ENCODE measurements at places on chromosomes 5 and 9. TPM values are rescaled to one million over a fixed set of nuclear protein-coding genes. Genes with fewer than 3 reads are reported as not detected.

DNA sequence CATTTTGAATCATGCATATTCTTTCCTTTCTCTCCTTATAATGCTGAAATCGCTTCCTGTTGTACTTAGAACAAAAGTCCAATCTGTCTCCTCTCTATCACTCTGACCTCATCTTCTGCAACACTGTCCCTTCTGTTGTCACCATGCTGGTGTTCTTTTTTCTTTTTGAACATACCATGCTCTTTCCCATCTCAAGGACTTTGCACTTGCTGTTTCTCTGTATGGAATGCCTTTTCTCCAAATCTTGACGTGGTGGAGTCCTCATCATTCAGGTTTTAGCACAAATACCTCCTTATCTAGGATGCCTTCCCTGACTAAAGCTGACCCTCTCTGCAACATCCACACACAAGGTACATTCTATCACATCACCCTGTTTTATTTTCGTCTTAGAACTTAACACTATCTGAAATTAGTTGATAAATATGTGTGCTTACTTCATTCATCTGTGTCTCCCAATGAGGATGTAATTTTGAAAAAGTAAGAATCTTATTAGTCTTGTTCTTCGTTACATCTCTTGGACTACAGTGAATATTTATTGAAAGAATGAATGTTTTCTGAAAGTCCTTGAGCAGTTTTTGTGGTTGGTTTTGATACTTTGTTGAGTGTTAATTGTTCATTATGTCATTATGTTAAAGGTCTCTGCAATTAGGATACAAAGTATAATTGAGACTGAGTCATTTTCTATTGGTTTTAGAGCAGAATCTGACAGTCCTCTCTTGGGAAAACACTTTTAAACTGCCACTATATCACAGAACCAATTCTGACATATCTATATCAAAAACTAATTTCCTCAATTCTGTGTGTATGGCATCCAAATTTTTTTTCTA, 145.3 kb upstream of the RASA1 start:
- no peak for DNase-seq

DNA sequence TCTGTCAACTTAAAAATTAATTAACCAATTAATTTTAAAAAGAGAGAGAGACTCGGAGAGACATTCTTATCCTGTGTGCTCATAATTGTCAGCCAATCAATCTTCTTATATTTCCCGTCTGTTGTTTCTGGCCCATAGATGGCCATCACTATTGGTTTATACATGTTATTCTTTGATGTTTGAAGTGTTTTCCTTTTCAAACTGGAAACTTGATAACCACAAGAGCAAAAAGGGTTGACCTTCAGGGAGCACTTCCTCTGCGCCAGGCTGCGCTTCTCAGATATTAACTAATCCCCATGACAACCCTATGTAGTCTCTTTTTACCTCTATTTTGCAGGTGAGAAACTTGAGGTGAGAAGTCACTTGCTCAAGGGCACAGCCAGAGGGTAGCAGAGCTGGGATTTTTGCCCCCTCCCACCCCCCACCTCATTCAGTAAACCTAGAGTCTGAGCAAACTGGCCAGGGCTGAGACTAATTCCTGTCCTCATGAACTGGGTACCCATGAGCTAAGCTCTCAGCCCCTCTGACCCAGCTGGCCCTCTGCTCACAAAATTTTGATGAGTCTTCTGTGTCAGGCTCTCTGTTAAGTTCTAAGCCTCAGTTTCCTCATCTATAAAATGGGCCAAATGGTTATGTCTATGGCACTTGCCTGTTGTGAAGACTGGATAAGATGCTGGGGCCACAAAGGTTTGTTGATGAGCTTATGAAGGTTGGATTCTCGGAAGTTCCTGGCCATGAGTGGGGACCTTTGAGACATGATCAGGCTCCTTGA, 86.0 kb upstream of the SH3PXD2B start:
- no peak for DNase-seq

DNA sequence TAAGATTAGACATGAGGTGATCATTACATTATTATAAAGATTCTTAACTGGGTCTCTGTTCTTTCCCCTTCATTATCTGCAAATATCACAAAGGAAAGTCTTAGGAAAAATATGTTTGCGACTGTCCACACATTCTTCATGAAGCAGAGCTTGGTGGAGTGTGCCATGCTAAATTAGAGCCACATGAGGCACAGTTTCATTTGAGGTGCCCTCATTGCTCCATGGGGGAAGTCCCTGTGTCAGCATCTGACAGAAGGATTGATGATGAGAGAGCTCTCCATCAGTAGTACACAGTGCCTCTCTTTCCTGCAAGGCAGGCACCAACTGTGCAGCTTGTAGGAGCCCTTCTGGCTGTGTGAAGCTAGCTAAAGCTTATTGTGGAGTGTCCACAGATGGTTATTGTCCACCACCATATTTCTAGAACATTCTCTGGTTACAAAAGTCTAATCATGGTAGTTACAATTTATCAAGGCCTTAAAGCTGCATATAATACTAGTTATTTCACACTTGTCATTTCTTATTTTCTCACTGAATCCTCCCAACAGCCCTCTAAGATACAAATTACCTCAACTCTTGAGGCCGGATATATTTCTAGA, 63.9 kb downstream of the C9orf152 start:
- no peak for DNase-seq

- DNase-seq, result no peak
Measured at GRCh38 chr9:128528445-128529160, 23.8 kb upstream of the SPTAN1 start.

GRCh38 chr9:135275571-135276289, 188.3 kb downstream of the OLFM1 start:
- DNase-seq, result no peak

DNA sequence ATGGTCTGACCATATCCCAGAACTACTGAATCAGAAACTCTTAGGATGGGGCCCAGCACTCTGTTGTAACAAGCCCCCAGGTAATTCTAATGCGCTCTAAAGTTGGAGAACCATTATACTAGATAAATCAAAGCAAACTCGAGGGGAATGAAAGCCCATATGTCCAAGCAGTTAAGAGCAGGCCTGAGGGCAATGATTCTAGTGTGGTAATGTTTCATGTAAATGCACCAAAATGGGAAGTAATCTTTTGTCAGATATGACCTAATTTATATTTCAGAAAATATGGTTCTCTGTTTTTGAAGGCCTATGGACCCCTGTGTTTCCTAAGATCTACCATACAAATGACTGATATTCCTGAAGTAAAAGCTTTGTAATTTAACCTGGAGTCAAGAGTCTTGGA, 108.0 kb upstream of the PTGER4 start:
- no peak for DNase-seq

DNA sequence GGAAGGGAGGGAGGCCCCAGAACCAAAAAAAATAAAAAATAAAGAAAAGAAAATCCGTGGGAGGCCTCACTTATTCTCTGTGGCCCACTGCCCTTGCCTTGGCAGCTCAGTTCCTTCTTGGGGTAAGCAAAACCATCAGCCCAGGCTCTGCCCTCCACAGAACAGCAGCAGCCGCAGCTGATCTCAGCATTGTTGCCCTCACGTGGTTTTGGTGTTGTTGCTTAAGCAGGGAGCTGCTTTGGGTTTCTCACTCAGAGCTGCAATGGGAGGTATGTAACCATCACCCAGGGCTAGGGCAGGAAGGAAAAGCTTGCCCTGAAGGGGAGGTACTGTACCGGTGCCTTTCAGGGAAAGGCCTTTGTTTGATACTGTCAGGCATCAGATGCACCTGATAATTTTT, 374.7 kb upstream of the WWC1 start:
- DNase-seq, result no peak

DNA sequence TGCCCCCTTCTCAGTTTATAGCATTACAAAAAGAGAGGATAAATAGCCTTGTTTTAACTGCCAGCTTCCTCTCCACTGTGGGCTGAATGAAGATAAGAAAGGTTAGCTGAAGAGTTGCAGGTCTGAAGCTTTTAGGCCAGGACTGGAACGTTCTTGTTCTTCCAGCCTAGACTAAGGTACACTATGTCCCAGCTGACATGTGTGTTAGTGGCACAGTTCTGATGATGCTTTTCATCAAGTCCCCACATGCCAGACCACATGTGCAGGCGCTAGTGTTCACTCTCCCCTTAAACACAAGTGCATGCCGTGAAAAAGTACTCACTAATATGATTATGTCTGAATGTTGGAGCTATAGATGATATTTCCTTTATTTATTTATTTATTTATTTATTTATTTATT, 40.7 kb downstream of the STXBP1 start:
- no peak for DNase-seq

- DNase-seq, result no peak
Measured at GRCh38 chr5:7208938-7209337, 187.0 kb upstream of the ADCY2 start.

- no peak for DNase-seq
Measured at GRCh38 chr5:36815871-36816270, 60.7 kb upstream of the NIPBL start.

- DNase-seq, result no peak
Measured at GRCh38 chr9:94083384-94083783, 880 bp upstream of the PTPDC1 start.

The FRMD3 gene
- polyA plus RNA-seq, result 2.6 TPM

The TMEM215 gene
- not detected for polyA plus RNA-seq

The TMEM252 gene
- polyA plus RNA-seq, result 2.5 TPM
